ENCODE measurements at places on chromosomes 2 and 18.

- DNase-seq: no peak
Measured at GRCh38 chr18:40687399-40687798, 1267.6 kb upstream of the PIK3C3 start.

DNA sequence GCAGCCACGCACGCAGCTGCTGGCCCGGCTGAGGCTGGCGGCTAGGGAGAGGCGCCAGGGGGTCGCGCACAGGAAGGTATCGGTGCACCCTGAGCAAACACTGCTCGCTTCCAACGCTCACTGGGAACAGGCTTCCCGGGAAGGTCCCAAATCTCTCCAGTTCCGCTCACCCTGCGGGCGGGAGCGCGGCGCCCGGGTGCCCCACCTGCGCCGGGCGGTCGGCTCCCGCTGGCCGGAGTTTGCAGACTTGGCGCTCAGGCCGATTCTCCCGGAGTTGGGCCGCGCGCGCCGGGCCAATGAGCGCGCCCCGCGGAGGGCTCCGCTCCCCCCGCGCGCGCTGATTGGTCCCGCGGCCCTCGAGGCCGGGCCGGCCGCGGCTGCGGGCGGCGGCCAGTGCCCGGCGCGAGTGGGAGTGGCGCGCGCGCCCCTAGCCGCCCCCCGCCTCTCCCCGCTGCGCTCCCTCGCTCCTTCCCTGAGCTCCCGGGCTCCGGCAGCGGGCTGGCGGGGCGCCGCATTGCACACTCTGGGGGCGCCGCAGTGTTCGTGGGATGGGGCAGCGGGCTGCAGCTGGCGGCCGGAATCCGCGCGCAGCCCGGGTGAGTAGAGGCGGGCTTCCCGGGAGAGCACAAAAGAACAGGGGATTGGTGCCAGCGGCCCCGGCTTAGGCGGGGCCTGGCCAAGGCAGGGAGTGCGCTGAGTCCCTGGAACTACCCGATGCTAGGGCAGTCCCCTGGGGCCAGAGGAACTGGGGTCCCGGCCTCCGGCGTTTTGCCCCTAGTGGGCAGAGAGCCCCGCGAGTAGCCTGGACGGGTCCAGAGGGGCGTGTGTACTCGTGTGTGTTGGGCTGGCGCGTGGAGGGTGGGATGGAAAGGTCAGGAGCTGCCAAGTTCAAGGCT lies at the start of gene LYPD6:
TSS of gene LYPD6 (plus strand) at position 461 of the 896 bp plus-strand sequence. CDS start 107,122 bp downstream, outside the sequence.
- no peak for DNase-seq

DNA sequence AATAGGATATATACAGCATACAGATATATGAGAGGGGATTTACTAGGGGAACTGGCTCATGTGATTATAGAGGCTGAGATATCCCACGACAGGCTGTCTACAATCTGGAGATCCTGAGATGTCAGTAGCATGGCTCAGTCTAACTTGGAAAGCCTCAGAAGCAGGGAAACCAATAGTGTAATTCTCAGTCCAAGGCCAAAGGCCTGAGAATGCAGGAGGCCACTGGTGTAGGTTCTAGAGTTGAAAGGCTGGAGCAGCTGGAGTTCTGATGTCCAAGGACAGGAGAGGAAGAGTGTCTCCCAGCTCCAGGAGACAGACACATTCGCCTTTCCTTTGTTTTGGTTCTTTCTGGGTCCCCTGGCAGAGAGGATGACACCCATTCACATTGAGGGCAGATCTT lies 20.1 kb upstream of the CCBE1 start:
- DNase-seq: no peak

GRCh38 chr2:137205324-137205723 lies 440.0 kb downstream of the THSD7B start:
- DNase-seq: no peak

DNA sequence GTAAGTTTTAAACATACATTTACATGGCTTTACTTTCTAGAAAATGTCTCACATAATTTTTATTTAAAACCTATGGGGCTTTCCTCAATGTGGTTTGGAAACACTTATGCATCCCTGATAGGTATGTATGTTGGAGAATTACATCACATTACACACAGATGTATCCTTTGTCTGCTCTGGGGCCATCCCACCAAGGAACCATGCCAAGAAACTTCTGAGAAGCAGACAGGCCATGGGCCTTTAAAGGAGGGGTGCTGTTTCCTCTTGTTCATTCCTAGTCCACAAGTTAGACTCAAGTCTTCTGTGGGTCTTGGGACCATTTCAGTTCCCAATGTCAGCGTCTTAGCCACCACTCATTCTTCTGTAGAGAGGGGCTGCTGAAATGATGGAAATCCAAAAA lies 162.0 kb upstream of the SETBP1 start:
- no peak for DNase-seq

DNA sequence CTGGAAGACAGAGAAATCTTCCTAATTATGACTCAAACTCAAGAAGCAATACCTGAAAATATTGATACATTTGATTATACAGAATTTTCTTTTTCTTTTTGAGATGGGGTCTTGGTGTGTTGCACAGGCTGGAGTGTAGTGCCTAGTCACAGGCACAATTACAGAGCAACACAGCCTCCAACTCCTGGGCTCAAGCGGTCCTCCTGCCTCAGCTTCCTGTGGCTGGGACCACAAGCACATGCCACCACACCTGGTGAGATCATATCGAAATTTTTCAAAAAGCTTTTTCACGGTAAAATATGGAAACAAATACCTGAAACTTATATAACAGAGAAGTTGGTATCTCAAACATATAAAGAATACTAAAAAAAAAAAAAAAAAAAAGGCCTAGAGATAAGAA lies 27.9 kb downstream of the TGFBRAP1 start:
- no peak for DNase-seq

DNA sequence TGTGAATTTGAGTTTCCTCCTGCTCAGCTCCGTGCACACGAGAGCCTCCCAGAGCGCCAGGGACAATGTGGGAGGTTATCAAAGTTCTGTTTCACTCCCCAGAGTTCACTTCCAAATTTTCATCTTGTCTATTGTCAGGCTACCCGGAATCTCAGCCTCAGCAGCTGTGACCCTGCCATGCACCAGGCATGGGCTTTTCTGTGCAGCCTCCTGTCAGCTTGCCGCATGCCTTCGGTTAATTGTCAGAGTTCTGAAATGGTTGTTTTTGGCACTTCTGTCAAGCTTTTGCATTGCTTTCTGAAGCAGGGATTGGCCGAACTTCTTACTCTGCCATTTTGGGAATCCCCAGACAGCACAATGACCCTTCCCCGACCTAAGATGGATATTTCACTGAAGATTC lies 60.4 kb downstream of the SH3YL1 start:
- DNase-seq: no peak

Data from activated CD8-positive, alpha-beta memory T cell treated with anti-CD3 and anti-CD28 coated beads for 4 hours (primary cell).